ENCODE measurements at places on chromosomes 5 and 9.

GRCh38 chr5:33736510-33736909, 155.3 kb downstream of the ADAMTS12 start:
- DNase-seq: no peak

GRCh38 chr5:133202066-133202665, 150.4 kb downstream of the HSPA4 start:
- DNase-seq: no peak

DNA sequence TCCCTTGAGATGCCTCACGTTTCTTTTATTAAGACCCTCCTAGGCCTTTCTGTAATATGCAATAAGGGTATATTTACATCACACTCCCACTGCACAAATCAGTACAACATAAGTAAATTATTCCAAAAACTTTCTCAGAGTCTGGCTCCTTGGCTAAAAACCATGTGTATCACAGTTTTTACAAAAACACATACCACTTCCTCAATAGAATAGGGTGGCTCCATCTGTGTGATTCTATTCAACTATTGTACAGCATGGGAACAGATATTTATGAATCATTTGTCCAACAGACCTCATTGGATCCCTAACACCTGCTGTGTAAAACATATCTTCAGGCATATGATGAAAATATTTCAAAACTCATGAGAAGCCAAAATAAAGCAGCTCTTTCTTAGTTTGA, 502.7 kb downstream of the EFNA5 start:
- no peak for DNase-seq

GRCh38 chr9:89806371-89807100, 201.7 kb downstream of the GADD45G start:
- DNase-seq: no peak

DNA sequence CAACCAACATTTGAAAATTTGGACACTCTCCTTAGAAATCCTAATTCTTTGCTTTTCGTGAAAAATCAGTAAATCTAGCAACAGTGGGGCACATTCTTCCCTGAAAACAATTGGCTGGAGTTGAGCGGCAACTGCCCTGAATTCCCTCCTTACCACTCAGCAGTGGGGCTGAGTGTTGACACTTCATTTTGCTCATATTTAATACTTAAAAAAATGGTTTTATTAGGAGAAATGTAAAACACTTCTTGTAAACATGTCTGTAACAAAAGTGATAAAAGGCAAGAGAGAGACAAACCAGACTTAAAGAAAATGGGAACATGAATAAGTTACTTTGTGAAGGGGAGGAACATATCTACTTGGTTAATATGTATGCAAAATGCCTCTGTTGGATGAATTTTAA, 193.5 kb downstream of the CNTLN start:
- no peak for DNase-seq

GRCh38 chr5:79864364-79864763, 126.7 kb downstream of the MTX3 start:
- no peak for DNase-seq

DNA sequence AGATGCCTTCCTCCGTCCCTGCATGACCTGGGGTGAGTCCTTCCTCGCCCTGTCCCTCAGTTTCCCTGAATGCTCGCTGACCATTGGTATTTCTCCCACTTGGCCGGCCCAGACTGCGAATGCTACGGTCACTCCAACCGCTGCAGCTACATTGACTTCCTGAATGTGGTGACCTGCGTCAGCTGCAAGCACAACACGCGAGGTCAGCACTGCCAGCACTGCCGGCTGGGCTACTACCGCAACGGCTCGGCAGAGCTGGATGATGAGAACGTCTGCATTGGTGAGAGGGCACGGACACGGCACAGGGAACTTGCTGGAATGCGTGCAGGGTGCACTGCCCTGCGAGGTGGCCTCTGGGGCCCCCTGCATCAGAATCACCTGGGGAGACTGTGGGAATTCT, 77.1 kb downstream of the NTNG2 start:
- DNase-seq: no peak

DNA sequence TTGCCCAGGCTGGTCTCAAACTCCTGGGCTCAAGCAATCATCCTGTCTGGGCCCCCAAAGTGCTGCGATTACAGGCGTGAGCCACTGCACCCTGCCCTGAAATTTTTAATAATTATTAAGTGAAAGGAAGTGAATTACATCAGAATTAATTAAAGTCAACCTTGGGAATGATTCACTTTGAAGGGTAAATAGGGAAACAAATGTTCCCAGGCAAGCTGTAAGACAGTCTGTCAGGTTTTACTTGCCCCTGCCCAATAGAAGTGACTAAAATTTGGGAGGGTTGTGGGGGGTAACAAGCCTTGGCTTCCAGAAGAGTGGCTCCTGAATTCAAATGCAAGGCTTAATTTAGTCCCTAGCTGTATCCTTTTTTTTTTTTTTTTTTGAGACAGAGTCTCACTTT, 1.3 kb upstream of the LIX1 start:
- DNase-seq: no peak

DNA sequence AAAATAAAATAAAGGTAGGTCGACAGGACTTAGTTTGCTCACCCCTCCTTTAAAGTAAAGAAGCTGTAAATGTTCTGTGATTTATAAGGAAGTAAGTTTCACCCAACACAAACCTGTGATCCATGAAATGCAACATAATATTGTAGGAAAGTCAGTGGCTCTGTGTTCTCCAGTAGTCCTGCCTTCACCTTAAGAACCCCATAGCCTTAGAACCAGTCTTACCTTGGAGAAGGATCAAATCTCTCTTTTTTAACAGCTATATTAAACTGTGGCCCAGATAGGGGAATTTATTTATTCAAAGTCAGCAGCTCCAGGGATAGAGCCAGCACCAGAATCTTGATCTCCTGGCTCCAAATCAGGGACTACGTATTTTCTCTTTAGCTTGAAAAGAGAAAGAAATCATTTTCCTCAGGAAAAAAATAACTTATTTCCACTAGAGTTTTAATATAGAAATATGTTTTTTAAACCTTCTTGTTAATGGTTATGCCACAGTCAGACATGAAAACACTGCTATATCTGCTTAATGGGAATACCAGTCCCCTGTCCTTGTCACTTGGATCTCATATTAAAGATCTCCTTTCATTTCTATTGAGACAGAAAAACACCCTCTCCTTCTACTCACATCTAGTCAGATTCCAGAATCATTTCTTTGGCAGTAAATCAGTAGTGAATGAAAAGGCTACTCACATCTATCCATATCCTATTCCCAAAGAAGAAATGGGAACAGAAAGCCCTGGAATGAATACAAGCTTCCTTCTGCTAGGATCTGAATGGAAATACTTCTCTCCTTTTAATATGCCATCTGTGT, 269.2 kb upstream of the TNC start:
- DNase-seq: no peak

GRCh38 chr5:97550164-97550563, 367.1 kb upstream of the RIOK2 start:
- no peak for DNase-seq

- DNase-seq: no peak
Observed at GRCh38 chr9:87569008-87569509, 71.4 kb downstream of the DAPK1 start.

DNA sequence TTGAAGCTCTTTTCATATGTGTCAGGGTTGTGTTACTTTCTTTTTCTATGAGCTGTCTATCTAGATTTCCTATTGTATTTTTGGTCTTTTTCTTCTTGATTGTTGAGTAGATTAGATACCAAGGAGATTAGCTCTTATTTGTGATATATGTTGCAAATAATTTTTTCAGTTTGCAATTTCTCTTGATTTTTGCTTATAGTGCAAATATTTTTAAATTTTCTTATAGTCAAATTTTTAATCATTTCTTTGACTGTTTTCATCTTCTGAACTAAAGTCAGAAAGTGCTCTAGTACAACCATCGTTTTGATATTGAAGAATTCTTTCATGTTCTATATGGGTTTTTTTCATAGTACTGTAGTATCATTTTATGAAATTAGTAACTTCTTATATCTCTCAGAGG, 193.7 kb downstream of the OSTF1 start:
- DNase-seq: no peak
